ENCODE measurements at places on chromosomes 1 and 21.

DNA sequence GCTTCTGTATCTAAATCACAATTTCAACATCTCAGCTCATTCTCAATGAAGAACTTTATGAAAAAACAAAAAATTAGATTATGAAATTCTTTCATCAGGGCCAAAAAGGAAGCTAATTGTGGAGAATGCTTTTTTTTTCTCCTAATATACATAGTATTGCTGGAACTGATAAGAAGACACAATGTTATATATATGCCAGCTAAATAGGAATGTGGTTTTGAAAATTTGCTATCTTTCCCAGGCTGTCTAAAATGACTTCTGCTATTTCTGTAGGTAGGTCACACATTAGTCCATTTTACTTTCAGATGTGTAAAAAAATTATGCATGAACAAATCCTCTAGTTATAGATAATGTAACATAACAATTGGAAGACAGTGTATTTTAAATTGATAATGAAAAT is 732.9 kb downstream of the RWDD3 start:
- no peak overlapping the region for H3K27ac ChIP-seq
- H3K36me3 ChIP-seq = no peaks in the 10 kb centered on the region
- no peaks in the 10 kb centered on the region for H3K4me1 ChIP-seq
- no peaks in the 10 kb centered on the region for H3K27me3 ChIP-seq
- H3K4me3 ChIP-seq = no peak overlapping the region

DNA sequence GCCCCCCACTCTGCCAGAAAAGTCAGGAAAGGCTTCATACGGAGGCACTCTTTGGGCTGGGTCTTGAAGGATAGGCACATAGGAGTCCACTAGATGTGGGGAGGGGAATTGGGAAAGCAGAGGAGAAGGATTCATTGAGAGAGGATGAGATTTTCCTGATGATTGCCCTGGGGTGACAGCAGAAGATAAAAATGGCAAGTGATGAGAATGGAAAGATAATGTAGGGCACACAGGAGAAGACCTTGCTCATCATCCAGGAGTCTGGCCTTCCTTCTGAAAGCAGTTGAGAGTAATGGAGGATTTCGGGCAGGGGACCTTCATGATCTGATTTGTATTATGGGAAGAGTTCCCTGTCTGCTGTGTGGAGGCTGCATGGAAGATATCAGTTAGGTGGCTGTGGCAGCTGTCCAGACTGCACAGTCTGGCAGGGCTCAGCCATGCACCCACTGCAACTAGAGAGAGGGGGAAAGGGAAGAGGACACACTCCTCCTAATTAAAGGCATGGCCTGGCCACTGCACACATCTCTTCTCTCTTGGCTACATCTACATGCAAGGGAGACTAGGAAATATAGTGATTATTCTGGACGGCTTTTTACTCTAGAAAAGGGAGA is 9.6 kb upstream of the FABP3 start:
- no peak overlapping the region for H3K4me3 ChIP-seq
- peaks cover 14% of the 10 kb centered on the region for H3K27me3 ChIP-seq
- H3K27ac ChIP-seq = no peak overlapping the region
- no peak for DNase-seq
- H3K4me1 ChIP-seq = no peaks in the 10 kb centered on the region

GRCh38 chr1:61462628-61463027 is 262.3 kb downstream of the TM2D1 start:
- H3K36me3 ChIP-seq = no peaks in the 10 kb centered on the region
- H3K27me3 ChIP-seq = peaks cover 6% of the 10 kb centered on the region
- no peak overlapping the region for H3K27ac ChIP-seq
- no peak for DNase-seq
- H3K4me3 ChIP-seq = no peak overlapping the region

- no peak overlapping the region for H3K27ac ChIP-seq
- no peak for DNase-seq
- H3K4me1 ChIP-seq = no peaks in the 10 kb centered on the region
- no peaks in the 10 kb centered on the region for H3K36me3 ChIP-seq
Measured at GRCh38 chr1:95407131-95407885, 173.3 kb downstream of the RWDD3 start.

- H3K27ac ChIP-seq = no peak overlapping the region
- no peak overlapping the region for H3K4me3 ChIP-seq
- H3K27me3 ChIP-seq = peaks cover 24% of the 10 kb centered on the region
- H3K4me1 ChIP-seq = no peaks in the 10 kb centered on the region
- DNase-seq = no peak
- no peaks in the 10 kb centered on the region for H3K36me3 ChIP-seq
Measured at GRCh38 chr1:161285113-161285512, 24.7 kb downstream of the MPZ start.

DNA sequence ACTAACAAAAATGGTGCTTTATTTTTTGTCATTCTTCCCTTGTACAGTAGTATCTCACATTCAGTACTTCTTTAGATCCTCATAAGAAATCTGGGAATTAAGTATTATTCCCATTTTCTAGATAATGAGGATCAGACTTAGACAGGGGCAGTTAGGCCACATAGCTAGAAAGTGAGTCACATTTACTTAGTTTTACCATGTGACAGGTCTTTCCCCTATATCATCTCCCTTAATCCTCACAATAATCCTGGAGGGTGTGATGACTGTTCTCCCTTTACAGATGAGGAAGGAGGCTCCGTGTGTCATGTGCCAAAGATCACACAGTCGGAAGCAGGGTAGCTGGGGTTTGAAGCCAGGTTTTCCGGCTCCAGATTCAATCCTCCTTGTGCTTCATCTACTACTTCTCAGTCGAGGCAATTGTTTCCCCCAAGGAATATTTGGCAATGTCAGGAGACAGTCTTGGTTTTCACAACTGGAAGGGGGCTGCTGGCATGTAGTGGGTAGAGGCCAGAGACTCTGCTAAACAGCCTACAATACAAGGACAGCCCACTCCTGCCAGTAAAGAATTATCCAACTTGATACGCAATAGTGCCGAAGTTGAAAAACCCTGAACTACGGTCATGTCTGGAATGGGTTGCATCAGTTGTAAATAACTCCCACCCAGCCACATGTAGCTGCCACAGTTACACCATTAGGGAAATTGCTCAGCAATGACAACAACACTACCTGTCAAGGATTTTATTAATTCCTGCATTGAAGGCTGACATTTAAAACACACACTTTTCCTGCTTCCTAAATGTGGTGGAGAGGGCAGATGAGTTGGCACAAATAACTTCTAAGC is 54.5 kb downstream of the C8B start:
- no peaks in the 10 kb centered on the region for H3K4me1 ChIP-seq
- H3K4me3 ChIP-seq = no peak overlapping the region
- no peak overlapping the region for H3K27ac ChIP-seq
- no peaks in the 10 kb centered on the region for H3K36me3 ChIP-seq

GRCh38 chr1:30159015-30159414 is 564.4 kb downstream of the MATN1 start:
- no peak for DNase-seq
- H3K4me3 ChIP-seq = no peak overlapping the region
- no peaks in the 10 kb centered on the region for H3K36me3 ChIP-seq
- H3K27ac ChIP-seq = no peak overlapping the region
- H3K27me3 ChIP-seq = peaks cover 19% of the 10 kb centered on the region

DNA sequence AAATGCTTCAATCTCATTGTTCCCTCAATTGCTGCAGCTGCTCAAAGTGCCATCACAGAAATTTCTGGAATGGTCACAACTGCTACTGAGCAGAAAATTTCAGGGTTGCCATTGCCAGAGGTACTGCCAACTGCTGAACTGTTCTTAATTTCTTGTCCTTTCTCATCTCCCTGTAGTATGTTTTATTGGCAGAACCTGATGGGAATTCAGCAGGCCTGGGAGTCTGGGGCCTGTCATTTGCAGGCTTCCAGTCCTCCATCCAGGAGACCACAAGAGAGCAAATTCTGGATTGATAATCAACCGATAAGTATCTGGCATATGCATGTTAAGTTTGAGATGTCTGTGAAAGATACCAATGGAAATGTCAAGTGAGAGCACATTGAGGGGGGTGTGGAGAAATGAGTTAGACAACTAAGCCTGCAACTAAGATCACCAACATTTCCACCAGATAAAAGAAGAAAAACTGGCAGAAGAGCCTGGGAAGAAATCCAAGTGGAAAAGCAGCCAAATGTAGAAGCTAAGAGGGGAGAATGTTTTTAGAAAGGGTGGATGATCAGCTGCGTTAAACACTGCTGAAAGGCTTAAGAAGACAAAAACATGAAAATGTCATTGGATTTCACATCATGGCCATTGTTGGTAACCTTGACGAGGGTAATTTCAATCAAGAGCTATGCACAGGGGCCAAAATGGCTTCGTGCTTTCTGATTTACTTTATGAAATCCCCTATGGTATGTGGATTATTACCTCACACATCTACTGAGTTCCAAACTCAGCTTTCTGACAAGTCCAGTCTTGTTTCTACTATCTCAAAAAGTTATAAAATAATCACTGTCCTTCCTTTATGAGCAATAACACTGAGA is 648.1 kb downstream of the PLPP3 start:
- H3K4me3 ChIP-seq = no peak overlapping the region
- no peak for DNase-seq
- no peaks in the 10 kb centered on the region for H3K4me1 ChIP-seq
- H3K36me3 ChIP-seq = no peaks in the 10 kb centered on the region

DNA sequence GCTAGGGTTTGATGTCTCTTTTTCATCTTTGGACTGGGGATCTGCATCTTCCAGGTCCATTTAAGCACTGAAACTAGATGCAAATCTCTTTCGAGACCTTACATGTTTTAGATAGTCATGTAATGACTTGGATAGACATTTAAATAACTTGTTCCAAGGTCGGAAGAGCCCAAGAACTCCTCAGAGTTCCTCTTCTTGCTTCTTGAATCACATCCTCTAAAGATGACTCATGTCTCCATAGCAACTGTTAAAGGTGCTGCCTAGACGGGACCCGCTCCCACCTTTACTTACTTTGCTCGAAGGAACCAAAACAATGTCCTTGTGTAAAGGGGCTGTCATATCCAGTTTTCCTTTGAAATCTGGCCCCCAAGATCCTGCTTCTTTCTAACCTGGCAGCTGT is 130.0 kb downstream of the EDEM3 start:
- peaks cover 2% of the 10 kb centered on the region for H3K27me3 ChIP-seq
- DNase-seq = no peak
- H3K27ac ChIP-seq = no peak overlapping the region

- no peak overlapping the region for H3K27ac ChIP-seq
- DNase-seq = no peak
- H3K36me3 ChIP-seq = peaks cover 4% of the 10 kb centered on the region
- H3K4me1 ChIP-seq = no peaks in the 10 kb centered on the region
Measured at GRCh38 chr1:236363237-236363636, 30.8 kb upstream of the EDARADD start.

GRCh38 chr1:52141513-52142219 is at the start of gene ZFYVE9:
Gene ZFYVE9, plus strand, starts transcription at chr1:52142089. Its CDS starts 91,118 bp downstream, at chr1:52233207.
- peak within 1 kb of the TSS; percentile 81 for H3K4me3 ChIP-seq
- H3K27ac ChIP-seq = peak within 1 kb of the TSS; percentile 74
- H3K36me3 ChIP-seq = no peaks in the 10 kb centered on the region

DNA sequence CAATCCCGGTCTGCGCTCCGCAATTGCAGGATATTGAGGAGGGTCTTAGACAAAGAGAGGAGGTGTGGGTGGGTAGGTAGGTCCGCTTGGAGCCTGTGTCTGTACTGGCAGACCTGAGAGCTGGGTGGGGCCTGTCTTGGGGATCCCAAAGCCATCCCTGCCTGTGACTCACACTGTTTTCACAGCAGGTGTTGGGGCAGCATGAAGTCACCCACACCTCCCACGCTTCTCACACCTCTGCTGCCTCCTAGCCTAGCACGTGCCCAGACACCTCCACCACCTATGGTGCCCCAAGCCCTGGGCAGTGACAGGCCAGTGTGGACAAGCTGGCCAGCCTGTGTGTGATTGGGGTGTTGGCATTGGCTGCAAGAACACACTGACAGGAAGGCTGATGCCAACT is 65.7 kb upstream of the ECE1 start:
- H3K4me3 ChIP-seq = no peak overlapping the region
- H3K4me1 ChIP-seq = peaks cover 5% of the 10 kb centered on the region
- H3K27ac ChIP-seq = no peak overlapping the region
- peaks cover 9% of the 10 kb centered on the region for H3K27me3 ChIP-seq
- no peak for DNase-seq

GRCh38 chr1:204414016-204414415 is 2.4 kb upstream of the PPP1R15B start:
- H3K27ac ChIP-seq = no peak overlapping the region
- peaks cover 25% of the 10 kb centered on the region for H3K4me1 ChIP-seq
- H3K27me3 ChIP-seq = no peaks in the 10 kb centered on the region
- no peak overlapping the region for H3K4me3 ChIP-seq
- H3K36me3 ChIP-seq = peaks cover 23% of the 10 kb centered on the region

DNA sequence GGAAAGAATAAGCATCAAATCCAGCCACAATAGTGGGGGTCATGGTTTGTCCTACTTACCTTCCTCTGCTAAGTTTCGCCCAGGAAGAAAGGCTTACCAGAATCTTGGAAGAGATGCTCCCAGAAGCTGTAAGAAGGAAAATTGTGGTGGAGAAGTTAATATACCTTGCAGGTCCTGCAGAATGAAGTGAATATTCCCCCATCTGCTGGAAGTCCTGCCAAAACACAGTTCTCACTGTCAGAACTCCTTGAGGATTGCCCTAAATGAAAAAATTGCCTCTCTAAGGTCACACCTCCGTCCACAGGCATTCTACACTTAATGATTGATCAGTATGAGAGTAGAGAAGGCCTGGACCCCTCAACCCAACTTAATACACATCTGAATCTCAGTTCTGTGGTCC is 78.4 kb upstream of the RGS21 start:
- no peak overlapping the region for H3K27ac ChIP-seq
- DNase-seq = no peak
- no peaks in the 10 kb centered on the region for H3K36me3 ChIP-seq
- no peak overlapping the region for H3K4me3 ChIP-seq

- no peaks in the 10 kb centered on the region for H3K4me1 ChIP-seq
- no peak for DNase-seq
- H3K27ac ChIP-seq = no peak overlapping the region
- no peaks in the 10 kb centered on the region for H3K27me3 ChIP-seq
- no peaks in the 10 kb centered on the region for H3K36me3 ChIP-seq
- no peak overlapping the region for H3K4me3 ChIP-seq
Measured at GRCh38 chr1:50060279-50060678, 36.5 kb upstream of the AGBL4 start.

- no peaks in the 10 kb centered on the region for H3K4me1 ChIP-seq
- H3K27me3 ChIP-seq = no peaks in the 10 kb centered on the region
- H3K4me3 ChIP-seq = no peak overlapping the region
- no peak overlapping the region for H3K27ac ChIP-seq
- DNase-seq = no peak
Measured at GRCh38 chr1:6218375-6219164, 12.7 kb downstream of the RNF207 start.

GRCh38 chr1:234862360-234862943 is 252.5 kb upstream of the IRF2BP2 start:
- no peak overlapping the region for H3K4me3 ChIP-seq
- H3K4me1 ChIP-seq = peaks cover 28% of the 10 kb centered on the region
- no peak for DNase-seq
- no peaks in the 10 kb centered on the region for H3K36me3 ChIP-seq

- H3K4me1 ChIP-seq = peaks cover 8% of the 10 kb centered on the region
- H3K27me3 ChIP-seq = no peaks in the 10 kb centered on the region
- no peak for DNase-seq
- H3K4me3 ChIP-seq = no peak overlapping the region
- peaks cover 14% of the 10 kb centered on the region for H3K36me3 ChIP-seq
Measured at GRCh38 chr1:27285274-27285660, 36.7 kb upstream of the TMEM222 start.

Measured in activated CD4-positive, alpha-beta T cell treated with anti-CD3 and anti-CD28 coated beads, Interleukin-2, amount 10 ng/mL, durations not matched to agents 24 days and 14 days (primary cell).